ENCODE measurements at places on chromosomes 4 and X.
A peak's percentile ranks its signal among the peaks of the same experiment; 100 is the strongest.

DNA sequence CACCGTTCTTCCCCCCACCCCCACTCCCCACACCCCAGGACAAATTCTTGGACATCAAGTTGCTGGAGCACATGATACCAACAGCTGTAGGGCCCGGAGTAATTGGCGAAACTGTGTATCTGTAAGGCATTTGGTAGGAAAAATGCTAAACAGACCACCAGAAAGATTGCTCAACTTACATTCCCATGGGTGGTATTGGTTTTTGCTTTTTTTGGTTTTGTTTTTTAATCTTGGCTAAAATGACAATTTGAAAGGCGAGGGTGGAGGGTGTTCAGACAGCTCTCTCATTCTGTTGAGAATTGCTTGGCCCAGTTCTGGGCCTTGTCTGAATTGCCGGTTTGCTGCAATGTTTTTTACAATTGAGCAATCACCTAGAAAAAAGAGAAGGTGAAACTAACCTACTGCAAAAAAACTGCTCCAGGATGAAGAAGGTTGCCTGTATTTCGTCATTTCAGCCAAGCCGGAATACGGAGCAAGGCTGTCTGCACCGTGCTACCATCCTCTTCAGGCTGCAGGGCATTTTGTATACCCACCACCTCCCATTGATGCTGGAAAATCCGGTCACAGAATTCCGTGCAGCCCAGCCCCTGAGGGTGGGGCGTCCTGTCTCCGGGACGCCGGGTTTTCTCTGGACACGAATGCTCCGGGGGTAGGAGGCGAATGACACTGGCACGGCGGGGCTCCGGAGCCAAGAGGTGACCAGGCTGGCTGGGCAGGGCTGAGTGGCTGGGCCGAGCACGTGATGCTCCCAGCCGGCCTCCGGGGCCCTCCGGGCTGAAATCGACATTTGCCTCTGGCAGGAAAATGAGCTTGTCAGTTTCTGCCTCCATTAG lies at the start of gene CLCN4:
CLCN4 (plus strand) TSS at position 777 of the 833 bp plus-strand sequence. CDS start 28,058 bp downstream, outside the sequence.
- no peak for DNase-seq

- DNase-seq: no peak
These were observed 27.8 kb downstream of the ATP11C start for GRCh38 chrX:139905051-139905450.

- DNase-seq: no peak
These were observed 920 bp downstream of the HTT-AS start for GRCh38 chr4:3073158-3074077.

- DNase-seq: no peak
These were observed 82.2 kb downstream of the DCLK2 start for GRCh38 chr4:150160473-150160872.

DNA sequence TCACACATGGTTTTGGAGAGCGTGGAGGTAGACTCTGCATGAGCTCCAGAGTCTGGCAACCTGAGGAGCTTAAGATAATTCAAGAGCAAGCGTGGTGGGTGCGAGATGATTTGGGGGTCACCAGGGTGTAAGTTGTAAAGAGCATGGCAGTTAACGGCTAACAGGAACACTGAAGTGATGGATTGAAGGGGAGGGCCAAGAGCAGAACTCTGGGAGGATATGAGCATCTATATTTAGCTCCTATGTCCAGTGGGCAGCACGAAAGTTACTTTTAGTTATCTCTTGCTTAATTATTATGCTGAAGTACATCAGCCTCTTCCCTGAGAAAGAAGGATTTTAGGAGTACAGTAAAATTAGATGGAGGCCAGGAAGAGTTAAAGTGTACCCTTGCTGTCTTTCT lies 231.9 kb upstream of the HAND2 start:
- no peak for DNase-seq

DNA sequence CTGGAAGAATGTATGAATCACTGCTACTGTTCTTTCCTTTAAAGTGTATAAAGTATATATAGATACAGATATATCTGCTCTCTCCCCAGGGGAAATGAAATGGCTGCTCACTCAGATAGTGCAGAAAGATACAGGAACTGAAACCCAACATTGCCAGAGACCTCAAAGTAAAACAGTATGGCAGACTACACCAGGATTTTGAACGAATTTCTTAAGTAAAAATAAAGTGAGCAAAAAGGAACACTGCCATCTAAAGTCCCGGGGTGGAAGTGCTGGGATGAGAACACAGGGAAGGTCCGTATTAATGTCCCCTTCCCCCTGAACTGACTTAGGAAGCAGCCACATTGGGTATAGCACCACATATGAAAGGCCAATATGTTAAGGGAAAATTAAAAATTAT lies 93.4 kb downstream of the TMA16 start:
- no peak for DNase-seq

GRCh38 chr4:142272452-142272851 lies 573.6 kb downstream of the INPP4B start:
- DNase-seq: no peak

DNA sequence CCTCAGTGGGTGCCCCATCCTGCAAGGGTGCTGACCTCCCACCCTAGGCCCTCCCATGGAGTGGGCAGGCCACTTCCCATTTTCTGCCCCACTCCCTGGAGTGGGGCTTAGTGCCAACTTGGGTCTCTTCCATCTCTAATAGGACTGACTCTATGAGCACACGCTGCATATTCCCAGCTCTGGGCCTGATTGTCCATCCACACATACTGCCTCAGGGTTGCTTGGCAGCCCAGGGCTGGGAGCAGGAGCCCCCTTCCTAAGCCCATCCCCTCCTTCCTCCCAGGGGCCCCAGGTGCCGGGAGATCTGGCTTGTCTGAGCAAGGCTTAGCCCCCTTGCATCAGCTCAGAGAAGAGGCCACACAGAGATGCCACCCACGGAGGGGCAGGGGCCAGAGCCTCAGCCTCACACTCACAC lies 55.1 kb downstream of the PJA1 start:
- DNase-seq: no peak

DNA sequence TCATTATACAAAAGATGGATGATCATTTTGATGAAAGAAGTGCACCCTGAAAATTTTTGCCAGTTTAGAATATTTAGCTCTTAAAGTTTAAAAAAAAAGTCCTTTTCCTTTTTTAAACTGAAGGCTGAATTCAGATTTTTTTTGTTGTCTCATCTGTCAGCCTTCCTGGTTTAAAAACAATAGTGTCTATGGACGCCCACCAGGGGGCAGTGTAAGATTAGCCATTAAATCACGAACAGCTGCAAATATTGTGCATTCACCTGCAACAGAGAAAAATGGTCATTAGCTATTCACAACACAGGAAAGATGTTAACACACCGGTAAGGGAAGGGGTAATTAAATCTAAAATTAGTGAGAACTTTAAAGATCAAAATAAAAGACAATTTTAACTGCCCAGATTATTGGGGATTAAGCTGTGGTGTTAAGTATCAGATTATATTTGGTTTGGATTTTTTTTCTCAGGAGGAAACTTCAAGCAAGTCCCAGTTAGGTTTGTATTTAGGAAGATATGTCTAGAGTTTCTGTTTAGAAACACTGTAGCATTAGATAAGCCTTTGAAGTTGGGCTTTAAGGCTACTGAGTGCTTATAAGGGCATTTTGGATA lies 4.4 kb upstream of the CXorf38 start:
- DNase-seq: peak; percentile 7

DNA sequence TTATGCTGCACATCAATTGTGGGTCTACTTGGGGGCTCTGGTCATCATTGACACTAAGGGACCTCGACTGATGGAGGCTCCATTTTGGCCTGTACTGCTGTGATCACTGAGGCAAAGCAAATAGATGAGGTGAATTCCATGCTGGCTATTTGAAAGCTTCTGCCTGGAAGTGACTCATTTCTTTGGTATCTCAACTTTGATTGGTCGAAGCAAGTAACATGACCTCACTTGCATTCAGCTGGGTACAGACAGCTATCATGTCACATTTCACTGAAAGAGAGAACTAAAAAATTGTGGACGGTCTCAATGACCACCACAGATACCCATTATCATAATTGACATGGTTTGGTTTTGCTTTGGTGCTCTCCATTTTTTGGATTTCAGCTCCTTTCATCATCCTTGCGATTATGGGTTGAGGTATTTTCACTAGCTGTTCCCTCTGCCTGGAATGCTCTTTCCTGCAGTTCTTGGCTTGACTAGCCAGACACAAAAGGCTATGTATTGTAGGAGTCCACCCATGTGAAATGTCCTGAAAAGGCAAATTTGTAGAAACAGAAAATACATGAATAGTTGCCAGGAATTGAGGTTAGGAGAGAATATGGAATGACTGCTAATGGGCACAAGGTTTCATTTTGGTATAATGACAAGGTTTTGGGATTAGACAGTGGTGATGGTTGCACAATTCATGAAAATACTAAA lies 369.2 kb upstream of the LCORL start:
- no peak for DNase-seq

Data from NCI-H446 treated with DMSO at 0.1 percent for 48 hours (cell line).